ENCODE measurements at places on chromosomes 6 and 20.

- no peak for DNase-seq
Measured at GRCh38 chr6:159254186-159254585, 85.0 kb downstream of the FNDC1 start.

DNA sequence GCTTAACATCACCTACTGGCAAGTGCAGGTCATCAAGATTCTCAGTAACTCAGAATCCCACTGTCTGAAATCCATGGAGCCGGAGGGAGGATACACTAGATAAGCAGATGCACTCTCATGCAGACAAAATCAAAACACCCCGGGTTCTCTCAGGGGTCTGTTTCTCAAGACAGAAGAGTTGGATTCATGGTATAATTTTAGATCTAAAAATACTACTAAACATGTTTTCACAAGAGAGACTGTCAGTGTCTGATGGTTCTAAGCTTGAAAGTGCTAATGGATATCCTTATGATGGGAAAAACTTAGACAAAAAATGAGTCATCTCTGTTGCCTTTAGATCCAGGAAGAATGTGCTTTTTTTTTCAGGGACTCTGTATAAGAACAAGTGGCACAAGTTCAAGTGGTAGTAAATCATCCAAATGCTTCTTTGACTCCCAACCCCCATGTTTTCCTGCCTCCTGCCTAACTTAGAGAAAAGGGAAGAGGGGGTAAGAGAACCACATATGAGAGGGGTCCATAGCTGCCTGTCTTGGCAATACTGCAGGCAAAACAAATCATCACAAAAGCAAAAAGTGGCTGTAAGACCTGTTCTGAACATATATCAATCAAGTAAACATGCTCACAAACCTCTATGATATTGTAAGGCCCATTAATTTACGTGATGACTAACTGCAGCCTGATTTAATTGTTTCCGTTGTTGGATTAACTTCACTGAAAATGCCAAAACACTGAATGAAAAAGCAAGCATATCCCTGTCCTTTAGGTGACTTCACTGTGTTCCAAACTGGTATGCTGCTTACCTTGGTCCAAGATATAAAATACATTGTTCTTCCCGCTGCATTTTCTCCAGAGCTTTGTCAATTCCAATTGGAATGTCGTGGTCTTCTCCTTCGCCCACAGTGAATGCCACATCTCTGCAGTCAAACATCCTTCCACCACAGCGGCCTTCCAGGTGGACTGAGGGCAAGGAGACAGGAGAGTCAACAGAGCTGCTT lies 84.0 kb upstream of the TULP1 start:
- DNase-seq, result no peak

DNA sequence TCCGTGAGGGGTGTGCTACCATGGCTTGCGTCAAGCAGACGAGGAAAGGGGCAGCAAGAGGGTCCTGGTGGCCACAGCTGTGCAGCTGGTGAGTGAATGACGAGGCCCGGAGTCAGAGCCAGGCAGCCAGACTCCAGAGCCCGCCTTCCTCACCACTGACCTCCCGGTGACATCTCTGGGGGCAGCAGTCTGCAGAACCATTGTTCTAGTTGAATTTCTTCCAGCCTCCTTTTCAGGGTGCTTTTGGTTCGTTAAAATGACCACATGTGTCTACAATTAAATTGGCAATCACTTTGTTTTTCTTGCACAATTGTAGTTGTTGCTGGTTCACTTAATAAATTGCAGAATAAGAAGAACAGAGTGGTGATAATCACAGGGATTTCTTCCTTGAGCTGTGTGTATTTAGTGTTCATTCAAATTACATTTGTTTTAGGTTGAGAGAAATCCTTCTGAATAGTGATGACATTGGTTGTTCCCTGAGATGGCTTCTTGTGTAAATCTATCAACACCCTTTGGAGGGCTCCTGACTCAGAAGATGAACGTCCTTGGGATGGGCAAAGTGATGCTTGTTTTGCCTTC lies 96.4 kb downstream of the TULP4 start:
- DNase-seq, result no peak

DNA sequence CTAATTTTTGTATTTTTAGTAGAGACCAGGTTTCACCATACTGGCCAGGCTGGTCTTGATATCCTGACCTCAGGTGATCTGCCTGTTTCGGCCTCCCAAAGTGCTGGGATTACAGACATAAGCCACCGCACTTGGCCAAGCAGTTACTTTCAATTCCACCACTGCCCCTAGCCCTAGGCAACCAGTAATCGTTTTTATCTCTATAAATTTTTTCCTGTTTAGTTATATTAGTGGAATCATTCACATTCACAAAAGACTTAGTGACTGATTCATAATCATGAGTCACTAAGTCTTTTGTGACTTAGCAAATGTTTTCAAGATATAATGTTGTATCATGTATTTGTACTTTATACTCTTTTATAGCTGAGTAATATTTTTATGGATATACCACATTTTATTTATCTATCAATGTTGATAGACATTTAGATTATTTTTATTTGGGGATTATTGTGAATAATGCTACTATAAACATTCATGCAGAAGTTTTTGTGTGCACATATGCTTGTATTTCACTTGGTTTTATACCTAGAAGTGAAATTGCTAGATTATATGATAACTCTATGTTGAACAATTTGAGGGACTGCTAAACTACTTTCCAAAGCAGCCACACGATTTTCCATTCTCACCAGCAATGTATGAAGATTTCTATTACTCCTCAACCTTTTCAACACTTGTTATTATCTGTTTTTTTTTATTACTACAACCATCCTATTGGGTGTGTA lies 421.4 kb upstream of the ID4 start:
- DNase-seq, result no peak

GRCh38 chr6:27241443-27241842 lies 6.1 kb upstream of the PRSS16 start:
- DNase-seq, result no peak

GRCh38 chr20:62363920-62364851 lies 2.9 kb downstream of the LAMA5 start:
- no peak for DNase-seq

GRCh38 chr6:98308564-98308963 lies 525.8 kb upstream of the POU3F2 start:
- peak; percentile 0 for DNase-seq
